DND-41 (cell line): ENCODE measurements at places on chromosomes 5 and 9.

GRCh38 chr5:173341961-173342430 lies 13.8 kb upstream of the STC2 start:
- no peak overlapping the region for H3K27ac ChIP-seq
- no peak for DNase-seq
- H3K4me1 ChIP-seq: no peaks in the 10 kb centered on the region
- H3K4me3 ChIP-seq: no peak overlapping the region
- H3K36me3 ChIP-seq: no peaks in the 10 kb centered on the region

DNA sequence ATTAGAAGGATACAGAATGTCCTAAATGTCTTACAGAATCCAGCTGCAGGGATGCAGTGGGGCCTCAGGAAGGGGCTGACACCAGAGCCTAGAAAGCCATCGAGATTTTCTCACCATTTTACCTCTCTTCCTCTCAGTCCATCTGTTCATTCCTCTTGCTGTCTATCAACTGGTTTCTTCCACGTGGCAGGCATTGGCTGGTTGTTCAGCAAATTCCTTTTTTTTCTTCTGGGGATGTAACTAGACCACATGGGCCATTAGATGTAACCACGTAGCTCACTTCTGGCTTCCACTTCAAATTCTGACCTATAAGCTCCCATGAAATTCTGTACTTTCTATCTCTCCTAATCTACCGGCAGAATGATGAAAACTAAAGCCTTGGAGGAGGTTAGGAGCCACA lies 93.6 kb upstream of the MTAP start:
- no peak overlapping the region for H3K4me3 ChIP-seq
- H3K27me3 ChIP-seq: peaks cover 3% of the 10 kb centered on the region
- no peak overlapping the region for H3K27ac ChIP-seq
- no peaks in the 10 kb centered on the region for H3K4me1 ChIP-seq
- H3K36me3 ChIP-seq: no peaks in the 10 kb centered on the region

- no peak for DNase-seq
- no peak overlapping the region for H3K27ac ChIP-seq
- peaks cover 12% of the 10 kb centered on the region for H3K36me3 ChIP-seq
- no peak overlapping the region for H3K4me3 ChIP-seq
- no peaks in the 10 kb centered on the region for H3K27me3 ChIP-seq
Observed at GRCh38 chr5:14771189-14771588, 100.4 kb downstream of the ANKH start.

DNA sequence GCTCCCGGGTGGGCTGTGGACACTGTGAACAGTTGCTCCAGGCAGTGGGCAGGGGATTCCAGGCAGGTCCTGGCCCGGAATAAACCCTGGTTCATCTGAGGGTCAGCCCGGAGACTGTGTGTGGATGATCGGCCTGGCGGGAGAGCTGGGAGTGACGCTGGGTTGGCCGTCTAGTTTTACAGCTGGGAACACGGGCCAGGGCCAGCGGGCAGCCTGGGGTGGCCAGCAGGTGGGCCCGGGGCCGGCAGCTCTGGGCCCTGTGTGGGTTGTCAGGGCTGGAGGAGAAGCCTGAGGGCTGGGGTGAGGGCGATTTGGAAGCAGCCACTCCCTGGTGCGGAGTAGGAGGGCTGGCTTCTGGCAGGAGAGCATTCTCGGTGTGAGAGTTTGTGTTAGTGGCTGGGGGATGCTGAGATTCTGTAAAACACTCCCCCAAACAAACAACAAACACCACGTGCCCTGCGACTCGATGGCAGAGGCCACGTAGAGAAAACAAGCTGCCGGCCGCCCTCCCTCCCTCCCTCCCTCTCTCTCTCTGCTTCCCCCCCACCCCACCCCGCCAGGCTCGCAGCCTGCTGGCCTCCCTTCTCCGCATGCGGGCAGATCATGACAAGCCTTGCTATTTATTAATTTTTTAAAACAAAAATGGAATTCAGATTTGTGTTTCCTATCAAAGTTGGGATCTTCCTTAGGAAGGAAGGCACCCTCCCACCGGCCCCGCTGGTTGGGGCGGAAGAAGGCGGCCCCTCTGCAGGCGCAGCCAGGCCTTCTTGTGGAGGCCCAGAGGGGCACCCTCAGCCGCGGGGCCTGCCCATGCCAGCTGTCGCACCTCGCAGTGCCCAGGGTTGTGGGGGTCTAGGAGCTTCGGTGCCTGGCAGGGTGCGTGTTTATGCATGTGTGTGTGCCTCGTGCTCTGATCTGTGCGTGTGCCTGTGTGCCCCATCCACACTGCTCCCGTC lies 49.5 kb downstream of the RXRA start:
- DNase-seq: no peak
- no peak overlapping the region for H3K27ac ChIP-seq
- no peaks in the 10 kb centered on the region for H3K4me1 ChIP-seq
- no peaks in the 10 kb centered on the region for H3K27me3 ChIP-seq
- H3K4me3 ChIP-seq: no peak overlapping the region
- H3K36me3 ChIP-seq: no peaks in the 10 kb centered on the region

DNA sequence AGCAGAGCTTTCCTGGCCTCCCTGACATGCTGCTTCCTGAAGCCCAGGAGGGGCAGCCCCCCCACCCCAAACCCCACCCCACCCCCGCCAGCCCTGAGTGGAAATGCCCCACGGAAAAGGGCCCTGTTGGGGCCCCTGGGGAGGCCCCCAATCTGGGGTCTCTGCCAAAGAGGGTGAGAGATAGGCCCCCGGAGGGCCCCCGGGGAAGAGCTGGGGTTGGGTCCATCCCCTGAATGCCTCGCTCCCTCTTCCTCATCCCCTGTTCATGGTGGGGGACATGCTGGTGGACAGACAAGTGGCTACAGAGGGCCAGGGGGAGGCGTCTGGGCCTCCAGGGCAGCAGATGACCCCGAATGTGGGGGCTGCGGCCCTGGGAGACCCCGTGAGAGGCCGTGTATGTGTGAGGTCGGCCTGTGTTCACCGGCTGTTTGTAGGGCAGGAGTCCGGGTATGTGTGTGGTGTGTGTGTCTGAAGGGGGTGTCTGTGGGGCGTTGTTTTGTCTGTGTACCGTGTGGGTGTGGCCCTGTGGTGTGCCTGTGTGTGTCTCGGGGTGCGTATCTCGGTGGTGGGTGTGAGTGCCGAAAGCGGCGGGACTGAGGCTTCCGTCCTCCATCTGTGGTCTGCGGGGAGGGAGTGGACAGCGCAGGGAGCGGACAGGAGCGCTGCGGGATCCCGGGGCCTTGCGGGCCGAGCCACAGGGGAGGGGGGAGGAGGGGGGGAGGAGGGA lies 11.3 kb downstream of the C9orf50 start:
- DNase-seq: no peak
- no peak overlapping the region for H3K4me3 ChIP-seq
- H3K36me3 ChIP-seq: no peaks in the 10 kb centered on the region
- no peaks in the 10 kb centered on the region for H3K27me3 ChIP-seq
- no peak overlapping the region for H3K27ac ChIP-seq

DNA sequence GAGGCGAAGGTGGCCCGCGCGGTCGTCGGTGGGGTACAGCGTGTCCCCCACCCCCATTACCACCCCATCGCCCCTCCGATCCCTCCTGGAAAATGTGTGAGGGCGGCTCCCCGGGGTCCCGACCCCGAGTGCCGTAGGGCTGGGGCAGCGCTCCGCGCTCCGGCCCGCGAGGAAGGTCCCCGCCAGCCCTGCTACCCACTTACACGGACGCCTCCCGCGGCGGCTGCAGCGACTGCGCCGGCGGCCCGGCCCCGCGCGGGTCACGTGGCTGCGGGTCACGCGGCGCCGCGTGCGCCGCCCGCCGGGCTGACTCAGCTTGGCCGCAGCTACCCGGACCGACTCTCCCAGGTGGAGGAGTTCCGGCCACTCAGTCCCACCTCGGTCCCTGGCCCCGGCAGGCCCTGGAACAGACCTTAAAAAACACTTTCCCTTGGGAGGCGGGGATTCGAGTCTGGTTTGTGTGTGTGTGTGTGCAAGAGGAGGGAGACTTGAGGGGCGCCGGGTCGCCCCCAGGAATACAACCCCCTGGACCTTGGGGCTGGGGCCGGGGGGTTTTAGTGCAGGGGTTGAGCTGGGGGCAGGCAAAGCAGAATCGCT lies at the start of gene GNPDA1:
GNPDA1 (minus strand) TSS at position 236 of the 597 bp plus-strand sequence. CDS start 992 bp downstream, outside the sequence.
- H3K27me3 ChIP-seq: no peaks in the 10 kb centered on the region
- H3K4me1 ChIP-seq: peaks cover 56% of the 10 kb centered on the region
- peaks cover 9% of the 10 kb centered on the region for H3K36me3 ChIP-seq
- peak; percentile 63 for DNase-seq

GRCh38 chr9:112858625-112859147 lies 32.0 kb downstream of the SLC46A2 start:
- H3K27me3 ChIP-seq: no peaks in the 10 kb centered on the region
- H3K27ac ChIP-seq: no peak overlapping the region
- H3K36me3 ChIP-seq: no peaks in the 10 kb centered on the region

- DNase-seq: no peak
- H3K4me1 ChIP-seq: no peaks in the 10 kb centered on the region
- H3K36me3 ChIP-seq: no peaks in the 10 kb centered on the region
- H3K27me3 ChIP-seq: no peaks in the 10 kb centered on the region
Observed at GRCh38 chr9:116550696-116551436, 136.2 kb upstream of the TRIM32 start.

DNA sequence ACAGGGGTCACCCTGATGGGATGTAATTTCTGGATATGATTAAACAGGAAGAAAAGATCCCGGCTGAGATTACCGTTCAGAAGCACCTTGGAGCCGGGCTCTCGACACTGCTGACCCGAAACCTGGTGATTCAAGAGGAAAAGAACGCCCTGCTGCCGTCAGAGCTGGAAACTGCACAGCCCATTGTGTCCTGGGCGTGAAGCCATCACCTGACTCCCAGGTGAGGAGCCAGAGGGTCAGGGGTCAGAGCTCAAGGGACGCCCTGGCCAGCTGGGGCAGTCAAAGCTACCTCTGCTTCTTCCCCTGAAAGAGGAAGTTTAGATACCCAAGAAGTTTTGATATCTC lies 17.8 kb upstream of the SLC12A7 start:
- DNase-seq: no peak
- H3K4me3 ChIP-seq: no peak overlapping the region
- H3K27ac ChIP-seq: no peak overlapping the region
- no peaks in the 10 kb centered on the region for H3K36me3 ChIP-seq
- no peaks in the 10 kb centered on the region for H3K4me1 ChIP-seq

- H3K36me3 ChIP-seq: no peaks in the 10 kb centered on the region
- DNase-seq: no peak
- no peaks in the 10 kb centered on the region for H3K27me3 ChIP-seq
- H3K4me3 ChIP-seq: no peak overlapping the region
Observed at GRCh38 chr5:80921026-80921425, 39.1 kb upstream of the RASGRF2 start.

- DNase-seq: no peak
- H3K27me3 ChIP-seq: peaks cover 5% of the 10 kb centered on the region
- no peak overlapping the region for H3K4me3 ChIP-seq
- H3K27ac ChIP-seq: no peak overlapping the region
- H3K36me3 ChIP-seq: no peaks in the 10 kb centered on the region
Observed at GRCh38 chr5:138458384-138458783, 6.9 kb upstream of the EGR1 start.

DNA sequence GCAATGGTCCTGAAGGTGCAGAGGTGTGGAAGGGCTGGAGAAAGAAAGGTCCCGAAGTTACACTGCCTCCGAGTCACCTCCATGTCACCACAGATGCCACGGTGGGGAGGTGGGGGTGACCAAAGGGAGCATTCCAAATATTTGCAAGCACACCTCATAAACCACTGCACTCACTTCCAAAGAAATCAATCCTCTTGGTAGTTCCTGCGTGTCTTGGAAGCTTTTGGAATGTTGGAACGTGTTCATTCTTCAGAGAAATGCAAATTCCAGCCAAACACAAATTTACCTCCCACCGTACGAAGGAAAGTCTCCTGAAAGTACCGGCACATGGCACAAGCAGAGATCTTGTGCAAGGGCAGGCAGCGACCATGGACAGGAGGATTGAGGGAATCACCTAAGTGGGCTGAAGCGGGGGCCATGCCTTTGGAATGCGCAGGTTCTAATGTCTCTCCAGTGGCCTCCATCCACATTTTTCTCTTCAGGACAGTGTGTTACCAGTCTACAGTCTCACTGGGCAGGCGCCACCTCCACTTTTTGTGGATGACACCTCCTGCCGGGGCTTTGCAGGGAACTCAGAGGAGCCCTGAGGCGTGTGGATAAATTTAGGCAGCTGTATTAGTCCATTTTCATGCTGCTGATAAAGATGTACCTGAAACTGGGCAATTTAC lies 54.0 kb downstream of the NSUN2 start:
- no peak overlapping the region for H3K4me3 ChIP-seq
- DNase-seq: no peak
- H3K27me3 ChIP-seq: no peaks in the 10 kb centered on the region
